Activated CD4-positive, CD25-positive, alpha-beta regulatory T cell treated with anti-CD3 and anti-CD28 coated beads, Interleukin-2, amount 50 U/mL, for 24 hours (primary cell): ENCODE measurements at places on chromosomes 13 and 19.

DNA sequence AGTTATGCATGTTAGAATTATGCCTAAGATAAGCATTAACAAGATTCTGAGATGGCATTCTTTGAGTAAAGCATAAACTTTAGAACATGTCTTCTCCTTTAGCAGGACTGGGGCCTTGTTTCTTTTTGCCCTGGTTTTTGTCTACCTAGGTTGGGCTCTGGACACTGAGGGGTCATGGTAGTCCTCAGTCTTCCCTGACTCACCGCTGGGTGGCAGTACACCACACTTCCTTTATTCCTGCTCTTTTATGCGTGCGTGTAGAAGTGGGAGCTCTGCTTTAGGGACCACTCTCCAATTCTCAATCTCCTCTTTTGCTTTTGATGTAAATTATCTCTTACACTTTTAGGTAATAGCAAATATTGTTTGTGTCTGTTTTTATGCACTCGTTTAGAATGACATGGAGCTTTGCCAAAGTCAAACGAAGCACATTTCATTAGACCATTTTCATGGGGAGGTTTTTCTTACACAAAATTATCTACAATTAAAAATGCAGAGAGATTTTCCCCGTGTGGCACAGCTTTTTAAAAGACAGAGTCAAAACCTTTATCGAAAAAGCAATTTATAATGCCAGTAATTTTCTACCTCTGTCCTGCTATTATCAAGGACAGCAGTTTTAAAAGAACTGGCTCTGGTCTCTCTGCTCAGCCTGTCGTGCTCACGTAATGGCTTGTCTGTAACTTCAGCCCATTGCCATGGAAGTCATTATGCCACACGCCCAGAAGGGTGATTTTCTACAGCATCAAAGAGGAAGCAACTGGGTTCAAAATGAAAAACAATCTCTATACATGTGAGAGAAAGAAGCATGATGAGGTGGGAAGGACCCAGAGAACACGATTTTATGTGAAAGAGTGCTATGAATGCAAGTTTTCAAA lies 413.9 kb downstream of the COG6 start:
- ATAC-seq: peak; percentile 86

- peak; percentile 20 for ATAC-seq
Measured at GRCh38 chr13:73851104-73851503, 283.1 kb downstream of the KLF12 start.

DNA sequence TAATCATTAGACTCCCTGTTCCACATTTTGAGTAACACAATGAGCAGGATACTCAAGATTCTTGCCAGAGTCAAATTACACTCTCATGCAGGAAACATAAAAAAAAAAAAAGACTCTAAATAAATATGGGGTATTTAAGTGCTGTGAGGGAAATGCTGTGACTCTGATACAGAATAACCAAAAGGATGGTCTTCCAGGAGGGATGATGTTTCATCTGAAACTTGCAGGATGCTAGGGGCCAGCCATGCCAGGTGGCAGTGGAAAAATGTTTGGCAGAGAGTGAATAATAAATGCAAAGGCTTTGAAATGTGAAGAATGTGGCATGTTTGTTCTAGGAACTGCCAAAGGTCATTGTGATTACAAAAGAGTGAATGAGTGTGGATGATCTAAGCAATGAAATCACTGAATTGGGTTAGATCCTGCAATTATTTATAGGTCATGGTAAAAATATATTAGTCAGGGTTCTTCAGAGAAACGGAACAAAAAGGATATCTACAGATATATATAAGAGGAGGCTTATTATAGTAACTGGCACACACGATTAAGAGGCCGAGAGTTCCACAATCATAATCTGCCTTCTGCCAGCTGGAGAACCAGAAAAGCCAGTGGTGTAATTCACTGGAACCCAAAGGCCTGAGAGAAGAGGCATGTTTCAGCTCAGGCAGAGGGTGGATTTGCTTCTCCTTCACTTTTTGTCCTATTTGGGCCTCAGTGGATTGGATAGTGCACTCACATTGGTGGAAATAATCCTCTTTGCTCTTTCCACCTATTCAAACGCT lies 1832.8 kb upstream of the MIR17HG start:
- ATAC-seq: no peak

GRCh38 chr13:112735791-112736190 lies 46.0 kb downstream of the ATP11A start:
- ATAC-seq: no peak

DNA sequence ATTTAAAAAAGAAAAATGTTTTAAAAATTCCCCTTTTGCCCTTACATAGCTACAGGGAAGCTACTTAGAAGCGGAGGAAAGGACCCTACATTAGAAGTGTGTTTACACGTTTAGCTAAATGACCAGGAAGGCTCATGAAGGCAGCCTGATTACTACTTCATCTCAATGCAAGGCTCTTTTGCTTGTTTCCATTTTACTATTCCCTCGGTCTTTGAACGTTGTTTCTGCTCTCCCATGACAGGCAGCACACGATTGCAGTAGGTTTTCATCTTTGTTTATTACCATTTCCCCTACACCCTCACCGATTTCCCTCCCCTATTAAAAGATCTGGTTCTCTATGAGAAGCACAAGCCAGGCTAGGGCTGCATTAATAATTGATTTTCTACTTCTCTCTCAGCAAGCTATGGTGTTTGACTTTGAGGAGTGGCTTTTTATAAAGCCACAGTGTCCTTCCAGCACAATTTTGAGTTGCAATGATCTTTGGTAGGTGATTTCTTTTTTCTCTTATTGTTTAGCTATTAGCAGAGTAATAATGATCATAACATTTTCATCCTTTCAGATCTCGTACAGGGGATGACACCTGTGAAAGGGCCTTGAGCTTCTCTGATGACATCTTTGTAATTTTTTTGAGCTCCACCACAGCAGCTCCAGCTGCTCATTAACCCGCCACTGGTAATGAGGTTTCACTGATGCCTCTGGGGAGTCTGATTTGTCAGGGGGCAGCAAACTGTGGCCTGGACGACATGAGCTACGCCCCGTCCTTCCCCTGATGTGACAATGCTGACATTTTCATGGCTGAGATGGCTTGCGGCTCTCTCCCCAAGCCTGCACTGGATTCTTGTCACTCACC lies 670.3 kb downstream of the UQCRFS1 start:
- ATAC-seq: no peak

DNA sequence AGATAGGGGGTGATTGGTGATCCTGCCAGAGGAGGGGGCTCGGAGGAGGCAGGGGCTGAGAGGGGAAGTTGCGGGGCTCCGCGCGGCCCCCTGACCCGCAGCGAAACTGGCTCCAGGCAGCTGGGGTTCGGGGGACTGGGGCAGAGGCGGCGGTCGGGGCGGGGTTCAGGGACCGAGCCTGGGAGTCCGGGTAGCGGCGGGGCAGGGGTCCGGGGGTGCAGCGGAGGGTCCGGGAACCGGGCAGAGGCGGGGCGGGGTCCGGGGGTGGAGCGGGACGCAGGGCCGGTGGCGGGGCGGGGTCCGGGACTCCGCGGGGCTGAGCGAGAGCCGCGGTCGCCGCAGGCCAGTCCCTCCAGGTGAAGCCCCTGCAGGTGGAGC lies 1.2 kb downstream of the MADCAM1 start:
- no peak for ATAC-seq

GRCh38 chr13:100707818-100708740 lies 33.5 kb upstream of the TMTC4 start:
- ATAC-seq: no peak

- no peak for ATAC-seq
Measured at GRCh38 chr13:112820318-112820717, 130.5 kb downstream of the ATP11A start.

- peak; percentile 54 for ATAC-seq
Measured at GRCh38 chr19:44050740-44051649, 841 bp upstream of the ZNF223 start.

GRCh38 chr19:14135985-14136508 lies 342 bp downstream of the ASF1B start:
- ATAC-seq: no peak

DNA sequence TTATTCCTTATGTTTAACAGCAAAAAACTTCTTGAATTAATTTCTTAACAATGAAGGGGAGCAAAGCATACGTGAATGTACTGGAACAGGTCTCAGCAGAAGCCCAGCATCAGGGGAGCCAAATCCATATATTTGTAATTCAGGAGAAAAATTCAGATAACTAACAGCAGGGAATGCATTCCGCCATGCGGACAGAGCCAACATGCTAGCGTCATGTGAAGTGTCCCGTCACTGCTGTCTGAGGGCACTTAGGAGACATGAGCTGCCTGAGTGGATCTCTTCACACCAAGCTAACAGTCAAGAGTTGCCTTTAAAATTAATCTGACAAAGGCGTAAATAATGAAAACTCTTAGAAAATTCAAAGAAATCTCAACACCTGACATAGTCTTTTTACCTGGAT lies 6.4 kb downstream of the AMER2 start:
- no peak for ATAC-seq

- no peak for ATAC-seq
Measured at GRCh38 chr13:108345016-108345415, 75.5 kb downstream of the TNFSF13B start.

- no peak for ATAC-seq
Measured at GRCh38 chr13:114219392-114219791, 15.3 kb upstream of the CDC16 start.

DNA sequence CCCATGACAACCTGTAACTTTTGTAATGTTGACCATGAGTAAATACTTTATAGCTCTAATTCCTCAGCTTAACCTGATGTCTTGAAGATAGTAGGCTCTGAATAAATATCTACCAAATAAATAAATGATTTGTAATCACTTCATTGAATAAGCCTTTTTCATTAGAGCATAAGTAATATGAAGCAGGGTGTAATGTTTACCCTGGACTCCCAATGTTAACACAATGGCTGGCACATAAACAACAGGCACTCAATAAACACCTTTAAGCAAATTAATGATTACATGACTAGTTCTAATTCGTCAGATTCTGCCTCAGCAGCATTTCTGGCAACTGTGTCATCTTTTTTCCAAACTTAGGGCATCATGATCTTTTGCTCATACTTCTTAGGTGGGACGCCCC lies 396.3 kb downstream of the LIG4 start:
- ATAC-seq: no peak

DNA sequence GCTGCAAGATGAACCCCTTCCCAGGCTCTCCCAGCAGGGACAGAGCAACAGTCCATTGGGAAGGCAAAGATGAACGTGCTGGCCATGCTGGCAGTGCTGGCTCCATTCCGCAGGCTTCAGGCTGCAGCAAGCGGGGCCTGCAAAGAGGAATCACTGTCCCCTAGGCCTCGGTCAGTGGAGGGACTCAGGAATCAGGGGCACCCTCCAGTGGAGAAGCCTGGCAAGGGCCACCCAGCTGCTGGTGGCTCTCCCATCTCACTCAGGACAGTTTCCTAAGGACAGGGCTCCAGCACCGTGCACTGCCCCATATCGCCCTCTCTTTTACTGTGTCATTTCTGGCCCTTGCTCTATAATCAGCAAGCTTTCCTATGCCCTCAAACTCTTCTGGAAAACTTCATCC lies 498.6 kb downstream of the EFNB2 start:
- no peak for ATAC-seq

DNA sequence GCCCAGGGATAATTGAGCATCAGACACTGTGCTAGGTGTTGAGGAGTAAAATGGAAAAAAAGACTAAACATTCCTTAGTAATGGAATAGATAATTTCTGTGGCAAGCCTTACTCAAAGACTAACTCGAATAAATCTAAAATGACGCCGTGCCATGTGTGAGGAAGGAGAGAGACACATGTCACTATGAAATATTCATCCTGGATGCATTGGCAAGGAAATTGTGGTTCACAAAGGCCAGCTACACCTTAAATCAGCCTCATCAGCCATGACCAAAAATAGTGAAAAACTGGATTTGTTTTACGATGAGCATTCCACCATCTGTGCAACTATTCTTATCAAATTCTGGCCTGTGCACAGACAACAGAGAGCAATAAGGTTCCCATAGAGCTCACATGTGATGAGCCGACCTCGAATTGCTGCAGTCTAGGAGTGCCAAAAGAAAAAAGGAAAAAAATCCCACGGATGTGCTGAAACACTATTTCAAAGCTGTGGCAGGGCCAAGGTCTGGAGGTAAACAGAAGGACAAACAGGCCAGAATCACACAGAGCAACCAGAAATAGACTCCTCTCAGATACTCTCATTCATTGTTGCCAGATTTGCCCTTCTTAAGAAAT lies 505.7 kb downstream of the EFNB2 start:
- no peak for ATAC-seq

GRCh38 chr13:102187313-102187712 lies 214.5 kb downstream of the FGF14 start:
- no peak for ATAC-seq

DNA sequence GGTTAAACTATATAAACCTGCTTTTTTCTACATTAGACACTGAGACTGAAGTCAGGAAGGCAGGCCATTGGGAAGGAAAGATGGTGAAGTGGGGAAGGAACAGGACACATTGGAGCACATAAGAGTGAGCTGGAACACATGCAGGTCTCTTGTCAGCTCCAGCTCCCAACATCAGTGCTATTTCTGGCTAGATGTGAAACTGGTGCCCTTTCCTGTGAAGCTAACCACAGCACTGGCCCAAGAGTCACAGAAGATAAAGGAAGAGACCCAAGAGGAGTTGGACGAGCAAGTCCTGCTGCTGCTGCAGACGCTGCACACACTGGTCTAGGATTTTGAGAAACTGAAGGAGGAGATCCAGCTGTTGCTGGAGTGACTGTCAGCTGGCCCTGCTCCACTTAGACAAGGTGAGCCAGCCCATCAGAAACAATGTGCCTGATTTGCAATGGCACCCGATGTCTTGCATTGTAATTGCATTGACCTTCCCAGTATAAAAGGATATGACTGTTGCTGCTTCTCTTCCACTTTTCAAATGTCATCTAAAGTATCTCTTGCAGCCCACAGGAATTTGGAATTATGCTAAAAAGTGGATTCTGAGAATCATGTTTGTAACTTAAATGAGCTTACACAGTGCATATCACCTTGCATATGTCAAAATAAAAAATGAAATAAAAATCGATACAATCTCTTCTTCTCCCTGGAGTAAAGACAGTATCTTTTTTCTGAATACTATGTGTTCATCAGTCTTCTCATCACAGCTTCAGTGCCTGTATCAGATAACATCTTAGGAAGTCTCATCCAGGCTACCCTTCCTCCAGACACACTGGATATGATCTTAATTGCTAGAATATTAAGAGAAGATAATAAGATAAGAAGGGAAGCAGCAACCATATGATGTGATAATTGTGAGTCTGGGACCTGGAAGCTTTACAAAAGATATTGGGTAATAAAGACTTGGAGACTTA lies 230.7 kb upstream of the SPRY2 start:
- ATAC-seq: no peak

DNA sequence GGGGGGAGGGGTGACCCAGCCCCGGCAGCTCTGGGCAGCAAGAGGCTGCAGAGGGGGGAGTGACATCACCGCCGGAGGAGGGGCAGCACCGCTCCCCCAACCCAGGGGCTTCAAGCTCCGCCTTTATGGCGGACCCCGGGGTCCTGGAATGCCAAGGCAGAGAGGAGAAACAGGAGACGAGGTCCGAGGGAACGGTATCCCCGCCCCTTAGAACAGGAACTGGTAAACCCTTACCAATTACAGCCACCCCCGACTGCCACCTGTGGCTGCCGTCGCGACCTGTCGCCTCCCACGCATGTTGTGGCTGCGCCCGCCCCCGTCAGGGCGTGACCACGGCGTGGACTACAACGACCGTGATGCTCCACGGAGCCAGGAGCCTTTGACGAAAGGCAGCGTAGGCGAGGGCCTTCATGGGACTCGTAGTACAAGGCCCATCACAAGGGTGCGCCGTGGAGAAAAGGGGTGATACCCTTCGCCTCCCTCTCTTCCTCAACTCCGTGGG lies 4.1 kb upstream of the KCNC3 start:
- ATAC-seq: peak; percentile 63

GRCh38 chr13:24271601-24272451 lies 37.6 kb upstream of the C1QTNF9 start:
- ATAC-seq: peak; percentile 67

- no peak for ATAC-seq
Measured at GRCh38 chr19:17471410-17472125, 1.2 kb downstream of the SLC27A1 start.

- no peak for ATAC-seq
Measured at GRCh38 chr19:10796653-10797052, 39.4 kb downstream of the TMED1 start.
